Kidney (tissue), 22 donors: ENCODE measurements at places on chromosomes 6 and 20. TPM values are rescaled to one million over a fixed set of nuclear protein-coding genes. Genes with fewer than 3 reads are reported as not detected.

The RWDD2A gene
- total RNA-seq: 4.0 TPM

- no peaks in the 10 kb centered on the region for H3K27me3 ChIP-seq
- no peak overlapping the region for H3K4me3 ChIP-seq
- no peaks in the 10 kb centered on the region for H3K36me3 ChIP-seq
- H3K4me1 ChIP-seq: no peaks in the 10 kb centered on the region
- no peak overlapping the region for H3K27ac ChIP-seq
Observed at GRCh38 chr20:50883856-50884255, 47.4 kb downstream of the ADNP start.

DNA sequence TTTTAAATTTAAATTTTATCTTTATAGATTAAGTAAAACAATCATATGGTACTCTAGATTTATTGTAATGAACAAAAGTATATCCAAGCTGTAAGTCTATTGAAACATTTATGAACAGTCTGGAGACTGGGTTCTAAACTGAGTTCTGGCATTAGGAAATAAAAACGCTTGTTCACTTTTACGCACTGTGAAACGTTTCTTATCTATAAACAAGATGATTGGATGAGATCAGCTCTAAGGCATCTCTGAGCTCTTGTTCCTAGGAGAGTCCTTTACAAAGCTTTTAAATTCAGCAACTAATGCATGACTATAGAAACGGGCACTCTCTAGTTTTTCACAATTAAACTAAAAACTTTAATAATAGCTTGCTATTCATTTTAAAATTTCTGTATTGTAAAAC is 6.8 kb downstream of the HUS1B start:
- H3K27me3 ChIP-seq: no peaks in the 10 kb centered on the region
- no peak overlapping the region for H3K4me3 ChIP-seq
- no peak overlapping the region for H3K27ac ChIP-seq
- no peaks in the 10 kb centered on the region for H3K4me1 ChIP-seq
- no peaks in the 10 kb centered on the region for H3K36me3 ChIP-seq

DNA sequence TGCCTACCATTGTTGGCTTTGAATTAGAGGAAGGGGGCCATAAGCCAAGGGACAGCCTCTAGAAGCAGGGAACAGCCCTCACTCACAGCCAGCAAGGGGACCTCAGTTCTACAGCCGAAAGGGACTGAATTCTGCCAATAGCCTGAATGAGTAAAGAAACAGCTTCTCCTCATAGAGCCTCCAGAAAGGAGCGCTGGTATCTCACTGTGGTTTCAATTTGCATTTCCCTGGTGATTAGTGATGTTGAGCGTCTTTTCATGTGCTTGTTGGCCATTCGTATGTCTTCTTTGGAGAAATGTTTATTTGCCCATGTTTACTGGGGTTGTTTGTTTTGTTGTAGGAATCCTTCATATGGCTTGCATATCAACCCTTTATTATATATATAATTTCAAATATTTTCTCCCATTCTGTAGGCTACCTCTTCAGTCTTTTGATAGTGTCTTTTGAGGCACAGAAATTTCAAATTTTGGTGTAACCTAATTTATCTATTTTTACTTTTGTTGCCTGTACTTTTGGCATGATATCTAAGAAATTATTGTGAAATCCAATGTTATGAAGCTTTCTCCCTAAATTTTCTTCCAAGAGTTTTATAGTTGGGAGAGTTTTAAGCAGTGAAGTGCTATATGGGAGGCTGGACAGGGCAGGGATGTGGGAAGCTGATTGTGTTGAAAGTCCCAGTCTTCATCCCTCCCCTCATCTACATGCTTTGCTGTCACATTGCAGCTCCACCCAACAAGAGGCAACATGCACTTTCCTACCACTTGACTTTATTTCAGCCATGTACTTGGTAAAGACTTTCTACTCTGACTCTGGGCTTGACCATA is 82.3 kb upstream of the SHLD1 start:
- H3K4me3 ChIP-seq: no peak overlapping the region
- no peaks in the 10 kb centered on the region for H3K27me3 ChIP-seq
- H3K4me1 ChIP-seq: no peaks in the 10 kb centered on the region
- no peaks in the 10 kb centered on the region for H3K36me3 ChIP-seq

- H3K36me3 ChIP-seq: no peaks in the 10 kb centered on the region
- no peak overlapping the region for H3K4me3 ChIP-seq
- no peaks in the 10 kb centered on the region for H3K4me1 ChIP-seq
- peaks cover 21% of the 10 kb centered on the region for H3K27me3 ChIP-seq
- no peak for DNase-seq
Observed at GRCh38 chr6:29750709-29751108, 27.5 kb downstream of the HLA-F start.

DNA sequence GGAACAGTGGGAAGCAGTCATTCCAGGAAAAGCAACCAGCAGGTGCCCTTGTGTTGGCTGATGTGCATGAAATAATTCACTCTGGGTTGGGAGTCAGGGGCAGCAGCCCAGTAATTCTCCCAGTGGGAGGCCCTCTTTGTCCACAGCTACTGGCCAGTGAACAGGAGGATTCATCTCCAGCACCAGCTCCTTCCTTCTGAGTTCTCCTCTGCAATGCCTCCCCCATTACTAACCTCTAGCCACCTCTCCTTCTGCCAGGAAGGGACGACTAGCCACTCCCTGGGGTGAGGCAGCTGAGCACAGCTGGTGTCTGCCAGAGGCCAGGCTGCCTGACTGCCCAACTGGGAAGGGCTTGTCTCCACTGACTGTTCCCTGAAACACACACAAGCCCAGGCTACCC is 12.5 kb upstream of the R3HDML start:
- H3K4me1 ChIP-seq: no peaks in the 10 kb centered on the region
- no peaks in the 10 kb centered on the region for H3K27me3 ChIP-seq
- DNase-seq: no peak

DNA sequence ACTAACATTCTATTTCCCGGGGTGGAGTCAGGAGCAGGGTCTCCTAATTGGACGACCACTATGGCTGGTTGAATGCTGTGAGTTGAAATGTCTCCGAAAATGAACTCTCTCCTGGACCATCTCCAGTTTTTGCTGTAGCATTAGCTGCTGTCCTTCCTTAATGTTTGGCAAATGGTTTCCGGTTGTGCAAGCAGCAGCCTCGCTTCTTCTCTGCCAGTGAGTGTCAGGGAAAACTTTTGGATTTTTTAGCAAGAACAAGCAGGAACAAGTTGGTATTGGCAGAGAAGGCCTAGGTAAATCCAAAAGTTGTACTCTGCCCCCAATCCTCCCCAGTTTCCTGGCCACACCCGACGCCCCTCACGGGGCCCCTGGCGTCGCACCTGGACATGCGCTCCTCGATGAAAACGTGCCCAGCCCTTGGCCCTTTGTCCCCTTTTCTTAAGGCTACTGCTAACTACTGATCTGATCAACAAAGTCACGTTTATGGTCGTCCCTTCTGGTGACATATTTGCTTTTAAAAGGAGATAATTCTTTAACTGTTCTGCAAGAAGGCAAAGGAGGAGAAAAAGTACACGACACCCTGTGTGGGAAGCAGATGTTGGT is 103.2 kb downstream of the ARMC2 start:
- no peaks in the 10 kb centered on the region for H3K36me3 ChIP-seq
- H3K27me3 ChIP-seq: no peaks in the 10 kb centered on the region
- no peak overlapping the region for H3K4me3 ChIP-seq
- no peak for DNase-seq
- H3K27ac ChIP-seq: no peak overlapping the region
- peaks cover 14% of the 10 kb centered on the region for H3K4me1 ChIP-seq

The MYT1 gene
- total RNA-seq: not detected
